ENCODE measurements at places on chromosomes 2 and 18. TPM values are rescaled to one million over a fixed set of nuclear protein-coding genes. Genes with fewer than 3 reads are reported as not detected.

Gene SNORC
- total RNA-seq = 2.1 TPM

Gene M1AP
- 0.83 TPM for total RNA-seq

Gene NOL4
- total RNA-seq = 3.1 TPM

Gene CRYGC
- not detected for total RNA-seq

Gene CHRNG
- total RNA-seq = not detected

Gene CNGA3
- total RNA-seq = 0.23 TPM

Gene THAP4
- total RNA-seq = 46.0 TPM

GRCh38 chr2:167987026-167987425, 260.4 kb downstream of the STK39 start:
- H3K36me3 ChIP-seq = peaks cover 2% of the 10 kb centered on the region
- no peaks in the 10 kb centered on the region for H3K4me1 ChIP-seq
- no peak for DNase-seq
- no peak overlapping the region for H3K4me3 ChIP-seq
- H3K27me3 ChIP-seq = no peaks in the 10 kb centered on the region

DNA sequence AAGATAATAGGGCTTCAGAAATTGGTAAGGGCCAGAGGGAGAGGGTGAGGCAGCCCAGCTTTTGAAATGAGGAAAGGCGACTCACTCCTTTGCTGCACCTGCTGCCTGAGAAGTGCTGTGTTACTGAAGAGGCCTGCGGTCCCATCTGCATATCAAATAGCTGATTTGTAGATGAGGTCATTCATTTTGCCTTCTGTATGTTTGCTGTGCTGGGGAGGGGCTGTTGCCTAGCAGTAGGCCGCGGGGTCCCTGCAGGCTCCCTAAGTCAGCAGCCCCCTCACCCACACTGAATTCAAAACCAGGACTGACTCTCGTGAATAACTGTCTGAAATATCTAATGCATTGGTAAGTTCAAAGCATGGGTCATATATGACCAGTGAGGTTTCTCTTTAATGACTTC, 377.2 kb downstream of the SOX11 start:
- H3K4me1 ChIP-seq = peaks cover 7% of the 10 kb centered on the region
- H3K27ac ChIP-seq = no peak overlapping the region
- no peaks in the 10 kb centered on the region for H3K36me3 ChIP-seq
- no peak for DNase-seq
- H3K4me3 ChIP-seq = no peak overlapping the region
- H3K27me3 ChIP-seq = no peaks in the 10 kb centered on the region

DNA sequence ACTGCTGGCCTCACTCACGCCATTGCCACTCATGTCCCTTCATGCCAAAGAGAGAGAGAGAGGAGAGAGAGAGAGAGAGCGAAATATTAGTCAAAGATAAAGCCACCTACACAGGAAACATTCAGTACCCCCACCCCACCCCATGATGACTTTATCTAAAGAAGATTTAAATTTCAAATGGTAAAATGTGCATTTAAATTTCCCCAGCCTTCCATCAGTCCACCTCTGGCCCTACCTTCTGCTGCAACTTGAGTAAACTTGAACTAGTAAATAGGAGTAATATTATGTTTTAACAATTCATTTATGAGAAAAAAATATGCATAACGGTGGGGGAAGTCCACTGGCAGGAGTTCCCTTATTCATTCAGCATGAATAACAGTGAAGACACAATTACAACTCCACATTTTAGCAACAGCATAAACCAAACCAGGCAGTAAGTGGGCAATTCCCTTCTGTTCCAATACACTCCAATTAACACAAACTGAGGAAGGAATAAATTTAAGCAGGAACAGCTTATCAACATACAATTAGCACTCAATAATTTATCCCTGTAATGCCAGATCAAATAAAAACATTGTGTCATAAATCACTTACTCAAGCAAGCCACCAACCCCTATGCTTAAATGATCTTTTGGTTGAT, 264.2 kb downstream of the LNPK start:
- H3K27me3 ChIP-seq = no peaks in the 10 kb centered on the region
- H3K36me3 ChIP-seq = no peaks in the 10 kb centered on the region
- no peaks in the 10 kb centered on the region for H3K4me1 ChIP-seq
- no peak overlapping the region for H3K4me3 ChIP-seq

DNA sequence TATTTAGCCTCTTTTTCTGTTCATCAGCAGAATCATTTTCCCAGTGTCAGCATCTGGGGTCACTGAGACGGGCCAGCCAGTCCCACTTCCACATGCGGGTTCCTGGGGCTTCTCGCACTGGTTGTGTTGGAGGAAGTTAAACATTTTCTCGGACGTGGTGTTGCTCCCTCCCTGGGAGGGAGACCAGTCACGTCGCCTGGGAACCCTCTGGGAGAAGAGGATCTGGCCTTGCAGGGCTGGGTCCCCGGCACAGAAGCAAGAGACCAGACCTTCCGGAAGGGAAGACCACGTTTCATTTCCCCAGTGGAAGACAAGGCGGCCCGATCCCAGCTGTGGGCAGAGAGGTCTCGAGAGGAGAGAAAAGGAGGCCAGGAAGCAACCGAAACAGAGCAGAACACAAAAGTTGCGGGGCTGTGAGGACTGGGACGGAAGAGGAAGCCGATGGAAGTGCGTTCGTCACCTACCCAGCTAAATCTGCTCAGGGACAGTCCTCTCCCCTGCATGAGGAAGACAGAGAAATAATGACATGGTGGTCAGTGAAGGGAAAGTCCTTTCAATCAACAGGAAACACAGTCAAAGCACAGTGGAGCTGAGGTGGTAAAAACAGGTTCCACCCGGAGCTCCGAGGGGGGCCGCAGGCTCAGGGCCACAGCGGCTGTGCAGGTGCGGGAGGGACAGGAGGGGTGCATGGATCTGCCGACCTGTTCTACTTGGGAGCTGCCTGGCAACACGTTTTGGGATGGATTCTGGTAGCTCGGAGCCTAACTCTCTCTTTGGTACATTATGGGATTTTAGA, 144.4 kb downstream of the MBP start:
- H3K27me3 ChIP-seq = no peaks in the 10 kb centered on the region
- no peaks in the 10 kb centered on the region for H3K36me3 ChIP-seq
- peaks cover 4% of the 10 kb centered on the region for H3K4me1 ChIP-seq

GRCh38 chr18:23852236-23853045, 162.1 kb upstream of the TTC39C start:
- DNase-seq = no peak
- H3K4me1 ChIP-seq = no peaks in the 10 kb centered on the region
- H3K36me3 ChIP-seq = no peaks in the 10 kb centered on the region
- H3K27me3 ChIP-seq = no peaks in the 10 kb centered on the region
- no peak overlapping the region for H3K4me3 ChIP-seq
- H3K27ac ChIP-seq = no peak overlapping the region

- H3K4me3 ChIP-seq = no peak overlapping the region
- no peak overlapping the region for H3K27ac ChIP-seq
- H3K36me3 ChIP-seq = peaks cover 38% of the 10 kb centered on the region
- no peaks in the 10 kb centered on the region for H3K27me3 ChIP-seq
- no peak for DNase-seq
These were observed 74.8 kb downstream of the WDSUB1 start for GRCh38 chr2:159211447-159212396.

DNA sequence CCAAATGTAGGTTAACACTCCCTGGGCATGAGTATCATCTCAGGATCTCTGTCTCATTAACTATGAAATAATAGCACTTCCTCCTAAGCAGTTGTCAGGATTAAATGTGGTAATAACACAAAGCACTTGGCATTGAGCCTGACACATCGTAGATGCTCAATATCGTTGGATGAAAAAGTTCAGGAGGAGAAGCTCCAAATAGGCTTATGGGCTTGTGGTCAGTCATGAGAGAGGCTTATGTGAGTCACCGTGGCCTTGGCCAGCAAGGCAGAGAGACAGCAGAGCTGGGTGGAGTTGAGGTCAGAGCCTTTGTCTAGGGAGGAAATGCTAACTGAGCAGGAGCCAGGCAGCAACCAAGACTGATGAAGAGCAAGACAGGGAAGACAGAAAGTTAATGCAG, 68.3 kb upstream of the PPM1B start:
- H3K36me3 ChIP-seq = no peaks in the 10 kb centered on the region
- H3K27ac ChIP-seq = no peak overlapping the region
- H3K4me3 ChIP-seq = no peak overlapping the region

- no peak for DNase-seq
- peaks cover 23% of the 10 kb centered on the region for H3K36me3 ChIP-seq
- peaks cover 10% of the 10 kb centered on the region for H3K4me1 ChIP-seq
- H3K4me3 ChIP-seq = no peak overlapping the region
- no peak overlapping the region for H3K27ac ChIP-seq
- no peaks in the 10 kb centered on the region for H3K27me3 ChIP-seq
These were observed 168.9 kb downstream of the ANTXR1 start for GRCh38 chr2:69181806-69182427.

- H3K4me3 ChIP-seq = no peak overlapping the region
- peak overlapping the region; percentile 21 for H3K27ac ChIP-seq
- no peak for DNase-seq
- no peaks in the 10 kb centered on the region for H3K27me3 ChIP-seq
- H3K4me1 ChIP-seq = no peaks in the 10 kb centered on the region
These were observed 82.4 kb downstream of the RBMS1 start for GRCh38 chr2:160411167-160411566.

GRCh38 chr2:117931978-117932377, 81.9 kb downstream of the CCDC93 start:
- no peaks in the 10 kb centered on the region for H3K27me3 ChIP-seq
- no peak overlapping the region for H3K4me3 ChIP-seq
- DNase-seq = no peak
- peaks cover 3% of the 10 kb centered on the region for H3K4me1 ChIP-seq
- peaks cover 41% of the 10 kb centered on the region for H3K36me3 ChIP-seq

GRCh38 chr2:151771599-151772358, 37.5 kb upstream of the NEB start:
- no peaks in the 10 kb centered on the region for H3K27me3 ChIP-seq
- peak; percentile 99 for DNase-seq
- peaks cover 4% of the 10 kb centered on the region for H3K36me3 ChIP-seq
- no peak overlapping the region for H3K4me3 ChIP-seq
- no peak overlapping the region for H3K27ac ChIP-seq
- peaks cover 18% of the 10 kb centered on the region for H3K4me1 ChIP-seq

- H3K4me3 ChIP-seq = no peak overlapping the region
- no peak overlapping the region for H3K27ac ChIP-seq
These were observed 19.3 kb upstream of the ACKR3 start for GRCh38 chr2:236550290-236550689.

- no peak overlapping the region for H3K4me3 ChIP-seq
- no peak overlapping the region for H3K27ac ChIP-seq
- H3K4me1 ChIP-seq = no peaks in the 10 kb centered on the region
- no peak for DNase-seq
These were observed 67.4 kb upstream of the HAAO start for GRCh38 chr2:42859791-42860190.

DNA sequence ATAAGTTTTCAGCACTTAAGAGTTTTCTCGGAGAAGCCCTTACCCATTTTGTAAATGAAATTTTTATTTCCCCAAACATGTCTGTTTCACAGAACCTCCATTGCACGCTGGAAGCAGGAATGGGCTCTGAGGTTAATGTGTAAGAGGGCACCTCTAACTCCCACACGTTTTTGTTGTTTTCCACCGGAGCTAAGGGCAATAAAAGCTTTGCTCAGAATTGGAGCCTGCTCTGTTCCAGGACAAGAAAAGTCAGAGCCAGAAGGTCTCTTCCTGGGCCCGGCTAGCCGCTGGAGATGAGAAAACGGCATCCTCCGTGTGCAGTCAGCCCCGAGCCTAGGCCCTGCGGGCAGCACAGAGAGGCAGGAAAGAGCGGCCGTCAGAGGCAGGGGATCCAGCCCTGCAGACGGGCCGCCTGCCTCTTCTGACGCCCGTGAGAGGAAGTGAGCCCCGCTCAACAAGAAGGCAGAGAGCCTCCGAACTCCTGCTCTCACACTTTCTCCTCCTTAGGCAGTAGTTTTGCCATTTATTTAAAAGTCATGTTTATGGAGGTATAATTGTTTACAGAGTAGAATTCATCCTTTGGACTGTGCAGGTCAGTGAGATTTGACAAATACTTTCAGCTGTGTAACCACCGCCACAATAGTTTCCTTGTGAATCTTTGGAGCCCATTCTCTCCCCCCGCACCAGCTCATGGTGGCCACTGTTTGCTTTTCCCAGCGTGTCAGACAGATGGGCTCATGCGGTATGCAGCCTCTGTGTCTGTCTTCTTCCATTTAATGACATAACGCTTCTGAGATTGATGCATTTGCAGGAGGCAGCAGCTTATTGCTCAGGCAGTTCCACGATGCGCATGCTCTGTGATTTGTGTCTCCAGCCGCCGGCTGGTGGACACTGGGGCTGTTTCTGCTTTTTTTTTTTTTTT, 117.3 kb downstream of the GALR1 start:
- no peak overlapping the region for H3K4me3 ChIP-seq
- DNase-seq = peak; percentile 26
- H3K27ac ChIP-seq = no peak overlapping the region
- peaks cover 11% of the 10 kb centered on the region for H3K27me3 ChIP-seq

DNA sequence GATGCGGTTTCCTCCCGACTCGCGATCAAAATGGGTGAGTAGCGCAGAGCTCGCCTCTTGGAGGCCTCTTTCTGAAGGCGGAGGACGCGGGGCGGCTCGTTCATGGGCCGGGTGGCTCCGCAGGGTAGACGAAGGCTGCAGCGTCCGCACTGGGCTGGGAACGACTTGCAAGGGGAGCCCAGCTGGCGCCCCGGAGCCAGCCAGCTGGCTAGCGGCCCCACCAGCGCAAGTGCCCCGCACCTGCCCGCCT, 328 bp upstream of the PASK start:
- DNase-seq = no peak
- H3K36me3 ChIP-seq = no peaks in the 10 kb centered on the region
- H3K4me1 ChIP-seq = peaks cover 6% of the 10 kb centered on the region

DNA sequence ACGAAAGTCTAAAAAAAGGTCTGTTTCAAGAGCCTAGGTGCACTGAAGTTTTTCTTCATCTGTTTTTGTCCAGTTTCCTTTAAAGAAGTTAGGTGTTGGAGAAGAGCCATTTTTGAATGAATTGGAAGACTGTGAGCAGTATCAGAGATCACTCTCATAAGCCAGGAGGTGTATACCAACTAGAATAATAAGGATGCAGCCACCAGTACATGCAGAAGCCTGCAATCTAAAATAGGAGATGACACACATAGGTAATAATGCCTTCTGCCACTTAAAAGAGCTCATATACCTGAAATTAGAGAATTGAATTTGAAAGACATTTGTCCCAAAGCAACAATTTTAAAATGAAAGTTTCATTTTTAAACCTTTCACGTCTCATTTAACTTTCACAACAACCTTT, 81.7 kb downstream of the RBMS1 start:
- H3K4me1 ChIP-seq = peaks cover 28% of the 10 kb centered on the region
- no peak for DNase-seq
- no peak overlapping the region for H3K4me3 ChIP-seq
- H3K27ac ChIP-seq = no peak overlapping the region

DNA sequence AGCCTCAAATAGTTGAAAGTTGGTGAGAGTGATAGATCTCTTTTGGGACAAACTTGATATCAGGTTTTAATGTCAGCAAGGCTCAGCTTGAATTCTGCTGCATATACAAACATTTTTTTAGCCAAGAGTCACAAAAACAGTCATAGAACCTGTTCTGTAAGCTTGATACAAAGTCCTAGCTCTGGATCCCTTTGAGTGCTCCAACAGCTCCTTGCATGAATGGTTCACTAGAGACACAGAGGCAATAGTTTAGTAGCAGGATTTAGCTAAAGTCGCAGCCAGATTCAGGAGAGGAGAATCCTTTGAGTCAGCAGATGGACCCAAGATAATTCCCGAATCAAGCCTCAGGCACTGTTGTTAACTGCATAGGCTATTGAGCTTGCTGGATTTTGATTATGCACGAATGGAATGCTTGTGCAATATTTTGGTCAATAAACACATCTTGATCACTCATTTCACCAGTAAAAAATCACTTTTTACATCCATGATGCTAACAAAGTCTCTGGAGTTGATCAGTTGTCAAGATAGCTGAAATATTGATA, 148.6 kb downstream of the KLHL14 start:
- no peaks in the 10 kb centered on the region for H3K4me1 ChIP-seq
- peak; percentile 5 for DNase-seq
- H3K27ac ChIP-seq = no peak overlapping the region

GRCh38 chr2:8662239-8662879, 19.5 kb upstream of the ID2 start:
- H3K36me3 ChIP-seq = no peaks in the 10 kb centered on the region
- no peaks in the 10 kb centered on the region for H3K27me3 ChIP-seq
- H3K4me3 ChIP-seq = no peak overlapping the region
- no peak for DNase-seq

Data from lung (tissue), 17 donors.